Progenitor cell of endocrine pancreas (in vitro differentiated cells): ENCODE measurements at places on chromosomes 16 and 17.

- peaks cover 20% of the 10 kb centered on the region for H3K36me3 ChIP-seq
- H3K4me1 ChIP-seq: peaks cover 39% of the 10 kb centered on the region
- DNase-seq: no peak
- peak overlapping the region; percentile 94 for H3K27ac ChIP-seq
Measured at GRCh38 chr17:72123530-72124437, 3.0 kb downstream of the SOX9 start.

- peaks cover 5% of the 10 kb centered on the region for H3K36me3 ChIP-seq
- no peak overlapping the region for H3K4me3 ChIP-seq
- no peak for DNase-seq
- H3K4me1 ChIP-seq: peaks cover 4% of the 10 kb centered on the region
- H3K27me3 ChIP-seq: no peaks in the 10 kb centered on the region
Measured at GRCh38 chr17:78912082-78912481, 9.1 kb upstream of the CEP295NL start.

DNA sequence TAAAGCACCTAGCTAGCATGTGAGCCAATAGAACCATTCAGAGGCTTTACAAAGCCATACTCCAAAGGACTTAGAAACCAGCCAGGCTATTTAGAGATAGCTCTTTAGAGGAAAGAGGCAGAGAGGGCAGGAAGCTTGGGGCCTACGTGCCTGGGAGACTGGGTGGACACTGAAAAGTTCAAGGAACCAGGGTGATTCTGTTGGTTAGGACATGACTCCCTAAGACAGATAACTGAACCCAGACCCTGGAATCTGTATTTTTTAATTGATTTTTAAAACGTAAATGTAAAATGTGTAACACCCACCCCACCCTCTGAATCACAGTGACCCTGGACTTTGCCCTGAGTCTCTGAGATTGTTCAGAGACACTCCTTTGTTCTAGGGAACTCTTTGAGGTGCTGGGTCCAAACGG lies 16.1 kb upstream of the GNA13 start:
- H3K4me3 ChIP-seq: no peak overlapping the region
- DNase-seq: no peak
- H3K4me1 ChIP-seq: peaks cover 16% of the 10 kb centered on the region

- DNase-seq: no peak
- H3K27me3 ChIP-seq: no peaks in the 10 kb centered on the region
- no peak overlapping the region for H3K4me3 ChIP-seq
- peak overlapping the region; percentile 46 for H3K27ac ChIP-seq
- peaks cover 20% of the 10 kb centered on the region for H3K4me1 ChIP-seq
- H3K36me3 ChIP-seq: no peaks in the 10 kb centered on the region
Measured at GRCh38 chr17:17032131-17032692, 10.0 kb upstream of the MPRIP start.

DNA sequence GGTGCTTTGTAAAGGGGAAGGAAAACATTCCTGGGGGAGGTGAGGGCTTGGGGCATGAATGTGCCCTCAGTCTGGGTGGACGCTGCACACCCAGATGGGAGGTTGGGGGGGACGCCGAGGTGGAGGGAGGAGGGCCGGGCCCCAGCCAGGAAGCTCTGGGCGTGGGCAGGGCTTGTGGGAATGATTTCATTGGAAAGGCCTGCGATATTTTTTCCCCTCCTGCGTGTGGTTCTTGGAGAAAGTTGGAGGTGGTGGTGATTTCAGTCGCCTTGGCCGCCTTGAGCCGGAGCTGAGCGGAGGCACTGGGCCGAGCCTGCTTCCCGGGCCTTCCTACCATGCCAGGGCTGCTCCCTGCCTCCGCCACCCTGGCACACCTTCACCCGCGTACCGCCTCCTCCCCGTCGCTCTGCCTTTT lies 26.4 kb upstream of the CLEC18A start:
- H3K27ac ChIP-seq: peak overlapping the region; percentile 84
- H3K4me1 ChIP-seq: peaks cover 20% of the 10 kb centered on the region
- peaks cover 10% of the 10 kb centered on the region for H3K36me3 ChIP-seq
- peak; percentile 26 for DNase-seq

- DNase-seq: no peak
- H3K27ac ChIP-seq: no peak overlapping the region
- H3K4me1 ChIP-seq: peaks cover 6% of the 10 kb centered on the region
- H3K36me3 ChIP-seq: no peaks in the 10 kb centered on the region
Measured at GRCh38 chr16:55915096-55915827, 40.1 kb upstream of the CES5A start.

DNA sequence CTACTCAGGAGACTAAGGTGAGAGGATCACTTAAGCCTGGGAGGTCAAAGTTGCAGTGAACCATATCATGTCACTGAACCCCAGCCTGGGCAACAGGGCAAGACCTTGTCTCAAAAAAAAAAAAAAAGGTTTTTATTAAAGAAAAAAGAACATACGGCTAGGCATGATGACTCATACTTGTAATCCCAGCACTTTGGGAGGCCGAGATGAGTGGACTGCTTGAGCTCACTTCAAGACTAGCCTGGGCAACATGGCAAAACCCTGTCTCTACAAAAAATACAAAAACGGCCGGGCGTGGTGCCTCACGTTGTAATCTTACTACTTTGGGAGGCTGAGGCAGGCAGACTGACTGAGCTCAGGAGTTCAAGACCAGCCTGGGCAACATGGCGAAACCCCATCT lies 38.4 kb downstream of the RANBP10 start:
- H3K27ac ChIP-seq: no peak overlapping the region
- no peaks in the 10 kb centered on the region for H3K4me1 ChIP-seq
- H3K27me3 ChIP-seq: no peaks in the 10 kb centered on the region
- peaks cover 12% of the 10 kb centered on the region for H3K36me3 ChIP-seq

GRCh38 chr16:89275837-89276720 lies 58.6 kb downstream of the ZNF778 start:
- no peak for DNase-seq
- H3K4me1 ChIP-seq: no peaks in the 10 kb centered on the region
- peak overlapping the region; percentile 67 for H3K27ac ChIP-seq
- H3K36me3 ChIP-seq: peaks cover 25% of the 10 kb centered on the region

DNA sequence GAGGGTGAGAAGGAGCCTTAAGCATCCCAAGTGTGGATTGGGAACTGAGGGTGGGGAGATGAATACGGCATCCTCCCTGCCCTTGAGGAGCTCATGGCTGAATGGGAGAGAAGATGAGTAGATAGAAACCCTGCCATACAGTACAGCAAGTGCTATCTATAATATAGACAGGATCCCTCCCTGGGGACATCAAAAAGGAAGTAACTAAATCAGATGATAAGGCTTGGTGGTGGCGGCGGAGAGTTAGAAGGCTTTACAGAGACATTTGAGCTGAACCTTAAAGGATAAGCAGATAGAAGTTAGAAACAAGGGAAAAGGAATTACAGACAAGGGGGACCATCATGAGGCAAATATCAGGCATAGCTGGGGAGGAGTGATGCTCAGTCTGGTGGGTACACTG lies 67.5 kb upstream of the TMEM132E start:
- DNase-seq: no peak
- H3K36me3 ChIP-seq: no peaks in the 10 kb centered on the region
- no peak overlapping the region for H3K4me3 ChIP-seq
- no peaks in the 10 kb centered on the region for H3K4me1 ChIP-seq

GRCh38 chr16:81818568-81818896 lies 39.4 kb downstream of the PLCG2 start:
- H3K4me1 ChIP-seq: peaks cover 1% of the 10 kb centered on the region
- no peak overlapping the region for H3K27ac ChIP-seq
- DNase-seq: no peak
- no peak overlapping the region for H3K4me3 ChIP-seq
- no peaks in the 10 kb centered on the region for H3K36me3 ChIP-seq
- peaks cover 3% of the 10 kb centered on the region for H3K27me3 ChIP-seq

DNA sequence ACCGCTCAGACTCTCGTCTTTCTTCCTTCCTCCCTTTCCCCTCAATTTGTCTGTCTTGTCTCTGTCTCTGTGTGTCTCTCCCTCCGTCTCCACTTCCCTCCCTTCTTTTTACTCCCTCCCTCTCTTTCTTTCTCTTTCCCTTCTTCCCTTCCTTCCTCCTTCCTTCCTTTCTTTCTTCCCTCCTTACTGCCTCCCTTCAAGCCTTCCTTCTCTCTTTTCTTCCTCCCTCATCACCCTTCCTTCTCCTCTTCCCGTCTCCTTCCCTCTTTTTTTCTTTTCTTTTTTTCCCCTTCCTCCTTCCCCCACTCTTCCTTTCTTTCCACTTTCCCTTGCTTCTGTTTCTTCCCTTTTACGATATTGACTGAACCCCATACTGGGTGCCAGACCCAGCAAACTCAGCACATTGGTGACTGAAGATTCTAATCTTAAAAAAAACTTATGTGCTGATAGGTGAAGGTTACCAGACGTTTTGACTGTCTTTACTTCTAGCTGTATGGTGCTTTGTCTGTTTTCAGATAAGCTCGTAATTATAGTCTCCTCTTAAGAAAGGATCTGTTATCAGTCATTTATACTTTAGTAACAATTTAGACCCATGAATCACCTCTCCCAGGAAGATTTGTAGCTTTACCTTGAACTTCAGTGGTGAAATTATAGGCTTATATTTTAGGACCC lies 481 bp upstream of the BRD7 start:
- peak overlapping the region; percentile 68 for H3K27ac ChIP-seq
- peaks cover 24% of the 10 kb centered on the region for H3K4me1 ChIP-seq
- peaks cover 17% of the 10 kb centered on the region for H3K27me3 ChIP-seq
- peaks cover 5% of the 10 kb centered on the region for H3K36me3 ChIP-seq
- peak overlapping the region; percentile 71 for H3K4me3 ChIP-seq

GRCh38 chr16:76837872-76838271 lies 353.1 kb upstream of the MON1B start:
- no peaks in the 10 kb centered on the region for H3K36me3 ChIP-seq
- no peak overlapping the region for H3K27ac ChIP-seq
- H3K4me3 ChIP-seq: no peak overlapping the region

GRCh38 chr16:72932677-72933335 lies 115.1 kb downstream of the ZFHX3 start:
- H3K27ac ChIP-seq: peak overlapping the region; percentile 54
- peaks cover 54% of the 10 kb centered on the region for H3K4me1 ChIP-seq

- H3K27ac ChIP-seq: no peak overlapping the region
- no peaks in the 10 kb centered on the region for H3K27me3 ChIP-seq
- H3K4me3 ChIP-seq: no peak overlapping the region
- peaks cover 2% of the 10 kb centered on the region for H3K36me3 ChIP-seq
- H3K4me1 ChIP-seq: peaks cover 20% of the 10 kb centered on the region
- no peak for DNase-seq
Measured at GRCh38 chr17:80029258-80029974, 6.3 kb downstream of the TBC1D16 start.
